AG08395 (cell line): ENCODE measurements at places on chromosomes 3 and 15.

GRCh38 chr3:56421205-56421604, 47.1 kb downstream of the ERC2 start:
- no peak for DNase-seq

- DNase-seq: peak; percentile 49
Measured at GRCh38 chr15:89143503-89144162, 55.4 kb downstream of the ABHD2 start.

GRCh38 chr3:32175607-32176197, 62.8 kb upstream of the CMTM8 start:
- peak; percentile 68 for DNase-seq

DNA sequence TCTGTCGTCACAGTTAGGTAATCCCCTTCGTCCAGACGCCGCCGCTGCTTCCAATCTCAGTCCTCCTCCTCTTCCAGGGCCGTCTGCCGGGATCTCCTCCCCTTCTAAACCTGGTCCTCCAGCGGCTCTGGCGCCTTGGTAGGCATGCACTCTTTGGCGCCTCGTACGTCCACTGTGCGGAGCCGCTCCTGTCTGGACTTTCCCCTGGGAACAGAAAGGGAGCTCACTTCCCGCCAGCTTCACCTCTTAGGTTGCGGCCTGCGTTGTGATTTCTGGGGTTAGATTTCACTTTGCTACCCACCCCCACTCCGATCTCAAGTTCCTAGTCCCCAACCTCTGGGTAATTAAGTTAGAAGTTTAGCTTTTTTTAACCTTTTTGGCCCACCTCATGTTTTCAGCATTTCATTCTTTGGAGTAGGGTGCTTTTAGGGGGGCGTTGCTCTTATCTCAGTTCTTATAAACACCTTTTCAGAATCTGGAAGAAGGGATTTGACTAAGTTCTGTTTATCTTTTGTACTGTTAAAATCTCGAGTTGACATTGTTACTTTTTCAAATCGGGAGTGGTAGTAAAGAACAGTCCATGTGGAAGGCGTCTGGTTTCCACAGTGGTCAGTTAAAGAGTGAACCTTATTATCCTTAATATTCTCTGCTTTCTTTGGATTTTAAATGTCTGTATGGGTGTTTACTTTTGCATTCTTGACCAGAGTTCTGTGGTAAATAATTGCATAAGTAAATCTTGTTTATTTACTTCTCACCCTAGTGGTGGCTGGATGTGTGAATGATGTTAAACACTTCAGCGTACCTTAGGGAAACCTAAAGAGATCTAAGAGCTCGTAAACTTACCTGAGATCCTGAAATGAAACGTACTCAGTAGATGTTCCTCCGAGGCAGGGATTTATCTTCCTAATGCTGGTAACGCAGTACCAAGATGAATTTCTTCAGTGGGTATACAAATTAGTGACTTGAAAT, 611 bp downstream of the CTDSPL2 start:
- DNase-seq: peak; percentile 53

DNA sequence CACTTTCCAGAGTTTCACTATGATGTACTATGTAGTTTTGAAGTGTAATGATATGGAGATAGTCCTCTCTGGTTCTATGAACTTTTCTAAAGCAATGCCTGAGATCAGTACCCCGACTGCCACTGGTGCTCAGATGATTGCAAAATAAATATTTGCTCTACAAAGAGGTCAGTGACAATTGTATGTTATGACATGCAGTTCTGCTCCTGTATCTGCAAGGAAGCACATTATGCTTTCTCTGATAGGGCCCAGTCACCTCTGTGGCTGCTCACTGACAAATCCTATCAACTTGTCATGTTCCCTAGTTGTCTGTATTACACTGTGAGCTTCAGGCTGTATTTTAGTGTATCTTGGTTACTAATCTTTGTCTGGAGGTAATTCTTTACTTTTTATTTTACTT, 362.6 kb downstream of the ROBO1 start:
- no peak for DNase-seq

- no peak for DNase-seq
Measured at GRCh38 chr3:167653760-167654159, at the start of gene WDR49. Gene WDR49 (minus strand): TSS chr3:167653942. CDS start chr3:167653425, 517 bp downstream.

GRCh38 chr3:192864941-192865340, 52.7 kb downstream of the MB21D2 start:
- no peak for DNase-seq
